IPS-NIHi11 (cell line): ENCODE measurements at places on chromosomes 1 and 21.

- no peak for DNase-seq
Observed at GRCh38 chr1:66256629-66257572, 277.1 kb upstream of the SGIP1 start.

DNA sequence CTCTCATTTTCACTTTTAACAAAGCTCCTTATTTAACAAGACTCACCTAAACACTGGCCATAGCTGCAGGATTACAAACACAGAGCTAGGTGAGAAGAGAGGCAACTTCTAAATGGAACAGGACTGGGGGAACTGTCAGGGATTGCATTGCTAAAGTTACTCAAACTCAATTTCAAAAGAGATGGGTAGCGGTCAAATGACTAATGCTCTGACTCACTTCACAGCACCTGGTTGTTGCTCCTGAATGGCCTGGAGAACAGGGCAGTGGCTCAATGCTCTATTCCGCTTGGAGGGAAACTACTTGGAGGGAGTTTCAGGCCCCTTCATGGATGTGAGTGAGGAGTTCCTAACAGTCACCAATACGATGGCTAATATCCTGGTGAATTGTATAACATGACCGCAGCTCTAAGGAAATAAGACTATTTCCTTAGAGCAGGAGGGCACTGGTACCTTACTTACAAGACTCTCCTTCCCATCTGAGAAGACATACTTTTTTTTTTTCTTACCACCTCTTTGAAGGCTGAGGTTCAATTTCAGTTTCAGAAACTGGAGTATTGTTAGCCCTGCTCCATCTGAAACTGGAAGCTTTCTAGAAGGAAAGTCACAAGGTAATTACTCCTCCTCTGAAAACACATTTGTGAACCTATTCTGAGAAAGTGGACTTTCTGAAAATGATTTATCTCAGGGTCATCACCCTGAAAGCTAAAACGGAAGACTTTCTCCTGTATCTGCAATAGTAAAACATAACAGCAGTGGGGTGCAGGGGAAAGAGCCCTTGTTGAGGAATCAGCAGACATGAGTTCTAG lies 9.5 kb downstream of the DPT start:
- no peak for DNase-seq

DNA sequence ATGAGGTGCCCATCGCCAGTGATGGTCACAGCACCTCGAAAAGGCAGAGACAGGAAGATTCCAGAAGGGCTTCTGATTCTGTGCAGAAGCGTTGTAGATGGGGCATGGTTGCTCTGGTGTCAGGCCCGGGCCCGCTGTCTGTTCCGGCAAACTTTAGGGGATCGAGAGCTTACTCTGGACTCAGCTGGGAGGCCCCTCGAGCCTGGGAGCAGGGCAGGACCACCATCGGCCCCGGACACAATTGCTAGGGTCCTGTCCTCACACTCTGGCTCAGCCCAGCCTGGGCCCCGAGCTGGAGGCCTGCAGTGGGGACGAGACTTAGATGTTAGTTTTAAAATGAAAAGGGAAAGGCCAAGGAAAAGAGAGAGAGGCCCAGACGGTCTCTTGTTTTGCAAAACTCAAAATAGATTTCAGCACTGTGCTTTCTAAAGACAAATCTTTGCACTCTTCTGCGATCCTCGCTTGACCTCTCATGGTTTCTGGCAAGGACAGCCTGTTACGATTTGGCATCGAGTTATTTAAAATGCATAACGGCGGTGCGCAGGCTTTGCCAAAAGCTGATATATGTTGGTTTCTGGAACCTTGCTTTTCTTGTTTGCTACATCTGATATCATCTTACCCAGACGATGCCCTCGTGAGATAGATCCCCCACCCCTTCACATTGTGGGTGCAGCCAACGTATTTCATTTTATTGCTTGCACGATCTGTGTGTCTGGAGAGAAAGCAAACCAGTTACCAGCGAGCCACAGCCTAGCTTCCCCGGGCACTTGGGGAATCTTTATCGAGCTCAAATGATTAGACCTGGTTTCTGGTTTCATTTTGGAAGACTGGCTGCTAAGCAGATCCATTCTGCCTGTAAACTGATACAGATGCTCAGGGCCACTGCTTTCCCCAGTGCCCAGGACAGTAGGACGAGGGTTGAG lies 58.0 kb downstream of the PRDM16 start:
- no peak for DNase-seq

DNA sequence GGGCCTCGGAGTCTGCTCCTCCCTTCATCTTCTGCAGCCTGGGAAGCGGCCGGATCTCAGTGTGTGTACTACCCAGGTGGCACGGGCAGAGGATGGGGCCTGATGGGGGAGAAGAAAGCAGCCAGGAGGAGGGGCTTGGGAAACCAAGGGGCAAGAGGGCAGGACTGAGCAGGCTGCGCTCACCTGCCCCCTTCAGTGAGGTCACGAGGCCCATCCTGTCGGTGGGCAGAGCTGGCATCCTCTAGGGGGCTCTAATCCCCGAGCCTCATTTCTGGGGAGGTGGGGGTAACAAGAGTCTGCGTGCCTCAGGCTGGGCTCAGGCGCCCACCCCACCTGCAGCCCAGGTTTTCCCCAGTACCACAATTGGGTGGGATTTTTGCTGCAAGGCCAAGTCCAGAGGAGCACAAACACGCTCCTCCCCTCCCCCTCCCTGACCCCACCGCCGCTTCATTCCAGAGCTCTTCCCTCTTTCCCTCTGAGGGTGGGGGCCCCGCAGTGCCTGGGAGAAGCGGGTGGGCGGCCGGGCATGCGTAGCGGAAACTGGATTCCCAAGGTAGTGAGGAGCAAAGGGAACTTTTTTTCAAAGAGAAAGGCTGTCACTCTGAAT lies 1.8 kb upstream of the WNT3A start:
- no peak for DNase-seq

DNA sequence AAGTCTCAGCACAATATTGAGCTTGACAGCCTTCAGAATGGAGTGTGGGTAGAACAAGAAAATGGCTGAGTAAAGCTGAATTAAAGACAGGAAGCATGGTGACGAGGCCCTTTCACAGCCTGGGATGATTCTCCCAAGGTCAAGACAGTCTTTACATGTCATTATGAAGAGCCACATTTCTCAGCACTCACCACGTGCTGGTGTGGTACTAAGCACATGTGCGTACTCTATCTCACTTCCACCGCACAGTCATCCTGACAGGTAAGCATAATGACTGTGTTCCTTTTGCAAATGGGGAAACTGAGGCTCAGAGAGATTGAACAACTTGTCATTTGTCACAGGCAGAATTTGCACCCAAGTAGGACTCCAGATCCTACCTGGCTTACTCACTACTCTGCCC lies 92.8 kb upstream of the COA6 start:
- no peak for DNase-seq
